ENCODE measurements at places on chromosomes 6 and 20. TPM values are rescaled to one million over a fixed set of nuclear protein-coding genes. Genes with fewer than 3 reads are reported as not detected.

The SIRPG gene
- not detected for total RNA-seq

The ENPP5 gene
- total RNA-seq = 0.55 TPM

The BAG2 gene
- 26.5 TPM for total RNA-seq

The GGTLC1 gene
- not detected for total RNA-seq

The RBM24 gene
- 7.0 TPM for total RNA-seq

The GPX5 gene
- not detected for total RNA-seq

The ZBTB12 gene
- total RNA-seq = 8.1 TPM

The NRN1 gene
- 0.11 TPM for total RNA-seq

The SIRPB1 gene
- 0.25 TPM for total RNA-seq

The C6orf141 gene
- total RNA-seq = 55.3 TPM

The DOK5 gene
- 14.6 TPM for total RNA-seq
